ENCODE measurements at places on chromosomes 1 and 21.

DNA sequence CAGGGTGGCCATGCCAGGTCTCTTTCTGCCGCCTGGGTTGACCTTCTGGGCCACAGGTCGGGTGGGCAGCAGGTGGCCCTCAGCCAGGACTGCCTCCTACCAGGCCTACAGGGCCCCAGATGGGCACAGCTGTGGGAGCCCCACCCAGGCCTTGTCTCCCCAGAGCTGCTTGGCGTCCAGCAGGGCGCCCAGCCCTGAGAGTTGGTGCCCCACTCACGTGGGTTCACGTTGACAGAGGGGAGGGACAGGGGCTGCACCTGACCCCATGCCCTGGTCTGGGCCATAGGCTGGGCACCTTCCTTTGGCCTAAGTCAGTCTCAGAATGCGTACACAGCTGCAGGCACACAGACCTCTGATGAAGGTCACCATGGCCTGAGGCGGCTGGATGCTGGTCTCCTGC lies 16.7 kb downstream of the PRDM16 start:
- no peak for DNase-seq

- DNase-seq = no peak
These were observed 252.0 kb downstream of the PTBP2 start for GRCh38 chr1:96973605-96974004.

GRCh38 chr1:13890766-13891165 lies 190.8 kb downstream of the PRDM2 start:
- no peak for DNase-seq

- DNase-seq = no peak
These were observed 118.3 kb downstream of the OLFML2B start for GRCh38 chr1:161905269-161905884.

DNA sequence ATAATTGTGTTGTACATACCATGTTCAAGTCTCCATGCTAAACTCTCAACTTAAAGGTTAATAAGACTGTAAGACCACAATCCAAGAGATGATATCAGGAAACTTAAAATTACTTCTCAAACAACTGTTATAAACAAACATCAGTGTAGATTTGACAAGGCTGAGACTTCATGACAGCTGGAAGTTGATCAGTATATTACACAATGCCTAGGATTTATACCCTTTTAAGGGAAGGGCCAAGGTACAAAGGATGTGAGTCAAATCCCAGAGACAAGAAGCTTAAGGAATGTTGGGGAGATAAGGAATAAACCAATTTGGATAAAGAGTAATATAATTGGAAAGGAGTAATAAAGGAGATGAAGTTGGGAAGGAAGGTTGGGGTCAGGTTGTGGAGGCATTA lies 98.8 kb downstream of the LBR start:
- DNase-seq = no peak

DNA sequence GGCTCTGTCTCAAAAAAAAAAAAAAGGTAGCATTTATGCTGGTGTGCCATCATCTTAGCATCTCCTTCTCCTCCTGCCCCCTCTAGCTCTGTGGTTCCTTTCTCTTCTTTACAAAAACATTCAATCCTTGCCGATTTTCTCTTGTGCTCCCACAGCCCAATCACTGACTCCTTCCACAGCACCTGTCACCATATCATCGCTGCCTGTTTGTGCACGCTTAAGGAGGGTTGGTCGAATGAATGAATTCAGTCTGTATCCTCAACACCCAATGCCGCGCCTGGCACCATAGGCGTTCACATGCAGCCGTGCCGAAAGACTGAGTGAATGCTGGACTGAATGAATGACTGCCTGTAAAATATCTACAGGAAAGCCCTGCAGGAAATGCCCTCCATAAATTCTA lies 7.9 kb downstream of the RNU5D-1 start:
- DNase-seq = no peak

- DNase-seq = no peak
These were observed 86.6 kb downstream of the KAZN start for GRCh38 chr1:14685078-14685477.

DNA sequence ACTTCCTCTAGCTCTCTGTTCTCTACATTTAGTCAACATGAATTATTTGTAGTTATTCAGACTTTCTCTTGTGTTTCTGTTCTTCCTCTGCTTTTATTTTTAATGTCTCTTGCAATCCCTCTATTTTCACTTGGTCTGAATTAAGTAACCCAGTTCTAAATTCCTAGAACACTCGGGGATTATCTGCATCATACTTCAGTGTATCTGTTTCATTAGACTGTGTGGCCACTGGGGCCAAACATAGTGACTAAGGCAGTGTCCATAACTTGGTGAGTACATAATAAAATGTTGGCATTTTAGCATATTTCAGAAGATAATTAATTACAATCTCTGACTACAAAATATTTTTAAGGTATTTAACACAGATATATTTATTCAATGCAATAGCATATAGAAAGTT lies 1087.2 kb upstream of the B3GALT2 start:
- DNase-seq = no peak

GRCh38 chr1:56910441-56910985 lies 55.3 kb downstream of the C8B start:
- no peak for DNase-seq

DNA sequence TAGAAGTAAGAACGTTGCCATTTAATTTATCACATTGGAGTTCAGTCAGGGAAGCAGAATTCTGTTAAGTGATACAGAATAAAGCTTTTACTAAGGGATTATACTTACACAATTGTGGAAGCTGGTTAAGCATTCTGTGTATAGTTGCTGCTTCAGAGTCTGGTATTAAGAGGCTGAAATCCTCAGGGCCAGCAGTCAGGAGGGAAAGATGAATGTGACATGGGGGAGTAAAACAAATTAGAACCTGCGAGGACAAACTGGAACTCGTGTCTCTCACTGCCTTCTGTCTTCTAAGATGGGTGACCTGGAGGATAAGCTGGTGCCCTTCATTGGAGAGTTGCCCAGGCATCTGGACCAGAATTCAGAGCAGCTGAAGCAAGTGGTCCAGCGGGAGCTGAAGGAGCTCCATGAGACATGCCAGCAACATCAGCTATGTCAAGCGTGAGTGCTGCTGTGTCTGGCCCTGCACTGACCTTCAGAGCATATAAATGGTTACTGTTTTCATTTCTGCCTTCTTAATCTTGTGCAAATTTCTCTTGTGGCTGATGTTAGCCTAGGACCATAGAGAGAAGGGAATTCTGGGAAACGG lies 23.0 kb downstream of the MARK1 start:
- no peak for DNase-seq

DNA sequence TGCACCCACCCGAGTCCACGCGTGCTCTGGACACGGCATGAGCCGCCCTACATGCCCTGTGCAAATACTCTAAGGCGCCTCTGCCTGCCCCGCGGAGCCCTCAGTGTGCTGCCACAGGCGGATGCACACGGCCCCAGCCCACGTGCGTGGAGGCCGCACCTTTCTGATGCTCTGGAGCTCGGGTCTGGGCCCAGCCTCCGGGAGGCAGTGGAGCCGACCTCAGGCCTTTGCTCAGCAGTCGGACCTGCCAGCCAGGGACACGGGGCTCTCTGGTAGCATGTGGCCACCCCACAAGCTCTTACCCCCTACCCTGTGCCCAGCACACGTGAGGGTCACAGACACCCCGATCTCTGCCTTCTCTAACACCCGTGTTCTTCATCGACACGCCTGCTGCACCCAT lies 2.1 kb downstream of the TMEM240 start:
- DNase-seq = no peak

GRCh38 chr1:48059289-48059688 lies 62.1 kb upstream of the TRABD2B start:
- DNase-seq = no peak

DNA sequence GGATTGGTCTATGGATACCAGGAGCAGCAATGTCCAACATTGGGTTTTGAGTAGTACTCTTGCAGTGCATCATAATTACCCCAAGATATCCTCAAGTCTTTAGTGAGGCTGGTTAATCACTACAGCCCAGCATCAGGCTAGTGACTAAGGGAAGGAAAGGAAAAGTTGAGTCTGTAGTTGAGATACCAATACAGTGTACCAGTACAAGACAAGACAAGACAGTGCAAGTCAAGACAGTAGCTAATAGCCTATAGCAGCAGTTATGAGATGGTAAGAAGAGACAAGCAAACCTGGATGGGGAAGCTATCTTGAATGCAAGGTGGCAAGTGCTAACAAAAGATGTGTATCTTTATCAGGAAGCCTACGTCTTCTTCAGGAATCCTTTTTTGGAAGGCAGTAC lies 13.3 kb upstream of the GNG12 start:
- no peak for DNase-seq

- DNase-seq = no peak
These were observed 37.5 kb downstream of the HLCS start for GRCh38 chr21:36928960-36929359.

DNA sequence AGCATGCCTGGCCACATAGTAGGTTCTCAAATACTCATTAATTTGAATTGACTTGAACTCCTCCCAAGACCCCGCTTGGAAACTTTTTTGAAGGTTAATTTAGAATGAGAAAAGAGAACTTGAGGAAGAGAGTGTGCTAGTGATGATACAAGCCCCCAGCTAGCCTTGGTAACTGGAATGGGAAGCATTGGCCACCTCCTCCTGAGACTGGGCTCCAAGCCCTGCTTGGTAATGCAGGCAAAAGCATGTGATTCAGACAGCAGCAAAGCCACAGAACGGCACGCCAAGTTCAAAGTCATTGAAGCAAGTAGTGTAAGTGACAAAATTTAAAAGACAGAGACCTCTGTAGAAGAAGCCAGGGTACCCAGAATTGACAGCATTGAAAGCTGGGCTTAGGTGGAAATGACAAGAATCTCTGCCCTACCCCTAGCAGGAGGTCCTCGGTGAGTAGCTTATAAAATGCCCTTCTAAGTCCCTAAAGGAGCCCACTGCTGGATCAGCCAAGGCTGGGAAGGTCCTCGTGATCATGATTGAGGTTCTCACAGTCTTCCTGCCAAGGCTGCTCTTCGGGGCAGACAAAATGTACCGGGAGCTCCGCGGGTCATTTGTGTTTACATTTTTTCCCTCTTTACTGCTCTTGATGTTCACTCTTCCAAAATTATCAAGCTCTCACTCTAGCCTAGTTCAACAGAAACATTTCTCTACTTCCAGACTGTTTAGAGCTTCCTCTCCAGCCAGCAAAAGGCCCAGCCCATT lies 99.4 kb downstream of the TSEN15 start:
- no peak for DNase-seq

GRCh38 chr21:31383770-31384169 lies 39.7 kb upstream of the TIAM1 start:
- no peak for DNase-seq

GRCh38 chr1:187516874-187517273 lies 688.1 kb downstream of the PLA2G4A start:
- no peak for DNase-seq

DNA sequence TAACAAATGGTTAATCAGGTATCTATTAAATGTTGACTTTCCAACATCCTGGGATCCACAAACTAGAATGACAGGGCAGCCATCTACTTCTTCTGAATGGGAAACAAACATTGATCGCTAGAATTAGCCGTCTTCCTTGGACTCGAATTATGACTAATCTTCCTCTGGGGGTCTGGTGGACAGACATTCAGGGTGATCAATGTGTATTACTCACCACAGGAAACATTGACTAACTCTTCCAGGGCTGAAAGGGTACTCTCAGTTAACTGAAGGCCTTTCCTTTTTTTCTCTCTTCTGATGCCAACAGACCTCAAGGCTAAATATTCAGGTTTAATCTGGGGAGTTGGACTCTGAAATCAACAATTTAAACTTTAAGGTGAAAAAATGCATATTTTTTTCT lies 9.5 kb downstream of the NOL9 start:
- DNase-seq = no peak

GRCh38 chr1:22861764-22862440 lies 110.8 kb downstream of the LACTBL1 start:
- no peak for DNase-seq

GRCh38 chr1:189859385-189859977 lies 618.2 kb downstream of the BRINP3 start:
- DNase-seq = no peak

DNA sequence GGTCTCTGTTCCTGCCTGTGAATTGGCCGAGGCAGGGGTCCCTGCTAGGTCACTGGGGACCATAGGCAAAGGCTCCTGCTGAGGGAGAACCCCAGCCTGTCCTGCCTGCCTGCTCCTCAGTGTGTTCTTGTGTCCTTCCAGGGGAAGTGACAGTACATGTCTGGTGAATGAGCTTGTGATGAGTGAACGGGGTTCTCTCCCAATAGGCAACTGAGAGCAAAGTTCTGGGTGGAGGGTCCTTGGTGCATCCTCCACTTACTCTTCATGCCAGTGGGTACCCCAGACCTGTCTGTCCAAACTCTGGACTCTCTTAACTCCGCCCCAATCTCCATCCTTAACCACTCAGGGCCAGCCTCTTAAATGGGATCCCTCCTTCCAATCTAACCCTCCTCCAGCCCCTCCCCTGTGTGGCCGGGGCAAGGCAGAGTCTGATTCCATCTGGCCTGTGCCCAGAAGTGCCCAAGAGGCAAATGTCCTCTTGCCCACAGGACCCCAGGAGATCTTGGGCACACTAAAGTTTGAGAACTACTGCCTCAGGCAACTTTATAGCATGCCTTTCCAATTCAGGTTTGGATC lies 2.0 kb downstream of the XKR8 start:
- DNase-seq = no peak

DNA sequence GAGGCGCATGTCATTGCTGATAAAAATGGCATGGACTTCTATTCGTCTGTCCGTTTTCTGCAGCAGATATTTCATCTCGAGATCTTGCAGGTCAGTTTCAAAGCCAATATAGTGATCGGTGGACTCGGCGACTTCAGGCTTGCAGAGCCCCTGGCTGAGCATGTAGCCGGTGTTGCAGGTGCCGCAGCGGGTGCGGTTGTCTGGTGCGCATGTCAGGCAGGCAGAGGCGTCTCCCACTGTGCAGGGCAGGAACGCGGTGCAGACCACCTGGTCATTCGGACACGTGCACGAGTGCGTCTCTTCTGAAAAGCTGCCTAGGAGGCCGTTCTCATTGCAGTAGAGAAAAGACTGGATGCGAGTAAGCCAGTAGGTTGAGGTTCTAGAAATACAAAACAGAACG lies 378.9 kb downstream of the BRINP3 start:
- no peak for DNase-seq

GRCh38 chr1:206578068-206578977 lies 33.9 kb downstream of the EIF2D start:
- no peak for DNase-seq

DNA sequence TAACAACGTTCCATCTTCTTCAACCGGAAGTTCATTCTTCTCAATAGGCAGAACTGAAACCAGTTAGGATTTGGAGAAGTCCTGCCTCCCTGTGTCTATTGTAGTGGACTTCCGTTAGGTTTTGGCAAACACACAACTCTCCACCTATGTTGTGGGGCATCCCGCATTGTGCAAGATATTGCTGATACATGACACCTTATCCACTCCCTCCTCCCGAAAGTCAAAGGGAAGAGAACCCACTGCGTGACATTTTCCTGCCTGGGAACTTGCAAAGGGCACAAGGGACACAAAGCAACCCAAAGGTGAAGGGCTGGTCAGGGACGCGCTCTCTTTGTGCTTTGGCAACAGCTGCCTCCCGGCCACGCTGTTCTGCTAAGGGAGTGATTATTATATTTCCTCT lies 164.8 kb downstream of the TPR start:
- DNase-seq = no peak

GRCh38 chr1:181136738-181137122 lies 48.2 kb downstream of the IER5 start:
- DNase-seq = no peak

All from stimulated activated CD4-positive, alpha-beta T cell treated with anti-CD3 and anti-CD28 coated beads, Interleukin-1b, Interleukin-23, amount 100 ng/mL, for 4 hours (primary cell).